ENCODE measurements at places on chromosomes 4 and X.

- no peak for DNase-seq
Measured at GRCh38 chr4:3074846-3075651, 568 bp downstream of the HTT start.

- no peak for DNase-seq
Measured at GRCh38 chr4:122959441-122959840, 37.0 kb upstream of the NUDT6 start.

DNA sequence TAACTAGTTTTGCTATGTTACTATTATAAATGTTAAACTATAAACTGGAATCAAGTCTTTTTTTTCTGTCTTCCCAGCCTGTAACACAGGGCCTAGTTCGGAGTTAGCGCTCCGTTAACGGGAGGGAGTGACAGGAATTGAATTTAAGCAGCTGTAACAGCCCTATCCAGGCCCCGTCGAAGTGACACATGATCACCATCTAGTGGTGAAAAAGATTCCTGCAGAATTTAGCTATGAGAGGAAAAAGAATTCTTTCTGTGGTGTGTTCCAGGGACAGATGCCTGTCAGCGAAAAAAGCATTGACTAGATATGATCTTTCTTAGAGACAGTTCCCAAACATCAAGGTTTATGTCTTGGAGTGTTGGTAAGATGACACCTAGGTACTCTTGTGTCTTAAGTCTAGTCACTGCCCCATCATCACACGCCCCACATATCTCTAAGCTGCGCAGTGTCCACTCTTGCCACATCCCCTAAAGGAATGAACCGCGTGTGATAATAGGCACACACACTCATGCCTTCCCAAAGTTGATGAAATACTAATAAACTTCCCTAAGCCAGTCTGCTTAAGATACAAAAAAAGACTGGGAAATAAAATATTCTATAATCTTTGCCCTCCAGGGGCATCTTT is 2.1 kb downstream of the GAB3 start:
- DNase-seq: no peak

DNA sequence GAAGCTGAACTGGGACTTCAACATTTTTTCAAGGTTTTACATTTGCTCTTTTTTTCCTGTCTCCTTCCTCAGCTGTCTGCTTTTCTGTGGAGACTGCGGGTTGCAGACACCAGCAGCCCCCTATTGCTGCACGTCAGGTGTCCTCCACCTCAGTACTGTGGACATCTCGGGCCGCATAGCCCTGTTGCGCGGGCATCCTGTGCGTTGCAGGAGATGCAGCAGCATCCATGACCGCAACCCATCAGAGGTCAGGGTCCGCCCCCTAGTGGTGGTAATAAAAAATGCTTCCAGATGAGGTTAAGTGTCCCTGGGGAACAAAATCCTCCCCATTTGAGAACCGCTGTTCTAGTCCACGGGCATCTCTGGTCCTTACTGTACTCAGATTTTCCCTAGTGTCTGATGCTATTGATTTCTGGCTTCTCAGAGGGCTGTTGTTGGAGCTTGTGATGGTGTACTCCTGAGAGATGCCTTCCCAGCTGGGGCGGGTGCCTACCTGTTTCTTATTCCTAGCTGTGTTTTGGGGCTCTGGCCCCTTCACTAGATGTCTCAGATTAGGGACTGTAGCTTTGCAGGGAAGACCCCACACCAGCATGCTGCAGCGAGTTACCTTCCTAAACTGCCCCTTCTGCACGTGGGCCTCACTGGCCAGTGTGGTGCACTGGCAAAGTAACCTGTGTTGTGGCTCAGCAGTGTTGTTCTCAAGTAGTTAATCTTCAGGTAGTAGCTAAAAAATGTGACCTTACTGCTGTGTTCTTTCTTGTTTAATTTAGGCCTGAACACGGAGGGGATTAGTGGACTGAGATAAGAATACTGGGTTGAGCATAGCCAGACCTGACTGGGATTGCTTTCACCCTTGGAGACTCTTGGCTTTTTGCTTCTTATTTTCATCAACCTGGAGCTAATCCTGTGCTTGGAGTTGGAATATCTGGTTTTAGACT is 28.2 kb downstream of the NSD2 start:
- peak; percentile 50 for DNase-seq

GRCh38 chr4:63728480-63729177 is 680.6 kb downstream of the TECRL start:
- no peak for DNase-seq

- no peak for DNase-seq
Measured at GRCh38 chr4:95742872-95743271, 97.0 kb upstream of the PDHA2 start.

DNA sequence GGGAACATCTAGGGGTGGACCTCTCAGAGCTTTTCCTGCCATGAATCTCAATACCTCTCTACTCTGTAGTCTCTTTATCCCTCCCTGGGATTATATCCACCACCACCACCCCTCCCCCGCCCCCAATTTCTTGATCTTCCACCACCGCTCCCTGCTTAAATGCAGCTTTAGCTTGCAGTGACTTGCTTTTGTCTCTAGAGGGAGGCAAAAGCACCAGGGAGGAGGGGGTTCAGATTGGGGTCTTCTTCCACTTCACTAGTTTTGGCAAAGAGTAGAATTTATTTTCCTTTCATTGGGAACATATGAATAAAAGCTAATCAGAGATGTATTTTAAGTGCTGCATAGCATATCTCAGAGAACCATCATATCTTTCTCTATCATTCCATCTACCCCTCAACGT is 5.5 kb downstream of the ARHGAP36 start:
- no peak for DNase-seq

DNA sequence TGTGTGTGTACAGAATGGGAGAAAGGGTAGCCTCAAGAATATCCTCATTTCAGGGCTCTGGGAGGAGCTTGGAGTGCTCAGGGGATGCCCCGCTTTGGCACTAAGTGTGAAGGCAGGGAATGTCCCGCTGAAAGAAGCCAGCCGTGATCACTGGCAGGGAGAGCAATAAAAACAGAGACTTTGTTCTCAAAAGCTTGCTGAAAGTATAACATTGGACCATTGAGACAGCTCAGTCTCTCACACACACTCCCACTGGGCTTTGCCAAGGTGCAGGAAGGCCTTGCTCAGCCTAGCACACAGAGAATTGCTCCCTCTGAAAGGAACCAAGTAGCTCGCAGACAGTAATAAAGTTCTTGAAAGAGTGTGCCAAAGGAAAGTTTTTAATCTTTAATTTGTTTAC is 143.8 kb upstream of the SLITRK2 start:
- no peak for DNase-seq

DNA sequence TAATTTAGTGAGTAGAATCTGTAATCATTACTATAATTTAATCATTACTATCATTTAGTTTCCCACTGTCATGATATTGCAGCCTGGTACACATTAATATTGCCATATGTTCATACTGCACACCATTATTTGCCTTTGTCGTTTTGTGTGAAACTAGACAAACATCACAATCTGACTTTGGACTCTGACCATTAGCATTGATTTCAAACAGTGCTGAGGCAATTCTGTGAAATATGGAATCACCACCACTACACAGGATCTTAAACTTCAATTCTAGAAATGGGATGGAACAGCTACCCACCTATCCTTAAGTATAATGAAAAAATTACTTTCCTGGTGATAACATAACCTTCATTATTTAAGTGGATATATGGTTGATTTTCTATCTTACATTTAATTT is 98.3 kb downstream of the SORBS2 start:
- no peak for DNase-seq

DNA sequence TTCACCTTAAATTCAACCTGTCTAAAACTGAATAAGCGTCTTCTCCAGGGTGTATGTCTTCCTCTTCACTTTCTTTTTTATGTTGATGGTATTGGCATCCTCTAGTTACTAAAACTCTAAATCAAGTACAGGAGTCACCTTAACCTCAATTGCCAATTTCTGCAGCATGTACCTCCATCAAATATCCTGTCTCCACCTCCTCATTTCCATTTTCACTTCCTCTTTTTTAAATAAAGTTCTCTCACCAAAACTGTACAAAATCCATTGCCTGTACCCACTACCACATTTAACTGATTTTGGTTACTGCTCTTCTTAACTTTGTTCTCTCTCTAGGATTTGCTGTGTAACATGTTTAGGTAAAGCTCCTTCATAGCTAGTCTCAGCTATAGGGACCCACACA is 9.2 kb upstream of the NPFFR2 start:
- DNase-seq: no peak

DNA sequence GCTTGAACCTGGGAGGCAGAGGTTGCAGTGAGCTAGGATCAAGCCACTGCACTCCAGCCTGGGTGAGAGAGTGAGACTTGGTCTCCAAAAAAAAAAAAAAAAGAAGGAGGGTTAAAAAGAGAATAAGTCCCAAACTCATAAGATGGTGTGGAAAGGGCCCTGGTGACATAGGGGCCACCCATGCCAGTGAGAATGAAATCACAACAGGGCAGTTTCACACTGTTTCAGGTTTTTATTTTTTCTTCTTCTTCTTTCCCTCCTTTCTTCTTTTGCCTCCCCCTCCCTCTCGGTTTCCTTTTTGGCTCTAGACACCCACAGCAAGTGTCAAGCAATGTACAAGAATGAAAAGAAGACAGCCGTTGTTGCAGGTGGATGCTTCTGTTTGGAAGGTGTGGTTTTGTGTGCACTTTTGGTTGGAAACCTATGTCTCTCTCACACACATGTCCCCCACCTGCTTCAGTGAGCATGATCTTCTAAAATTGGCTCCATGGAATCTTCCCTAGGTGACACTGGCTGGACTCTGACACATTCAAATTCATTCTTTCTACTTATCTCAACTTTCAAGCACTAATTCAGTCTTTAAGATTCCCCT is 14.4 kb upstream of the TLR8 start:
- peak; percentile 71 for DNase-seq

DNA sequence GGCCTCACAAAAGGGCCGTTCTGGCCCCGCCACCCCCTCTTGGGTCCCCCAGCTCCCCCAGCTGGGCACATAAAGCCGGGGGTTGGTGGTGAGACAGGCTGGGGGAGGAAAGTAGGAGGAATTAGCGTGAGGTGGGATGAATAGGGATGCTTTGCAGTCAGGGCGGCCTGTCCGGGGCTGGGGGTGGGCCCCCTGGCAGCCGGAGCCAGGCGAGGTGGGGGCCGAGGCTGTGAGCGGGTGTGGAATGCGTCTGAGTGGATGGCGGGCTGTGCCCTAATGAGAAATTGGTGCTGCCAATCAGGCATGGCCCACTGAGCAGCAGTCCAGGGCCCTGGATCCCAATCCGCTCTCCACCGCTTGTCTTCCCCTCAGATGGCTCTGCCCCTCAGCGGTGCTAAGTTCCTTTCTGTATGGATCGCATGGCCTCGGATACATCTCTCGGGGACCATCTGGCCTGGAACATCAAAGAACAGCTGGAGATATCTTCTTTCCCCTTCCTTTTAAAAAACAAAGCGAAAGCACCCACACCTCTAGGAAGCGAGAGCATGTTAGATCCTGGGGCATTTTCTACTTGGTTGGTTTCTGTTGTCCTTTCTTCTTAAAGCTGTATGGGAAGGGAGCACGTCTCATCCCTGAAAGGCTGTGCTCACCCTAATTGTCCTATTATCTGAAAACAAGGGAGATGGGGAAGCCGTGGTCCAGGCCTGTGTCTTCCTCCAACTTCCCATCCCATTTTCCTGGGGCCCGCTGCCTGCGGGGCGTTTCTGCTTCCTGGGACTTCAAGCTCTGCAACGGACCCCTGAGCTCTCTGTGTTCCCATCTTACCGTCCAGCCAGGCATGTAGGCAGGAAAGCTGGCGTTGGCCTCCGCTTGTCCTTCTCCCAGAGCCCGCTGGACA is 106.9 kb downstream of the SORCS2 start:
- no peak for DNase-seq

- no peak for DNase-seq
Measured at GRCh38 chr4:84500386-84501201, 1.5 kb upstream of the NKX6-1 start.

GRCh38 chr4:25658357-25658771 is 2.7 kb downstream of the SLC34A2 start:
- no peak for DNase-seq

GRCh38 chrX:129626026-129626425 is 28.7 kb downstream of the APLN start:
- no peak for DNase-seq

GRCh38 chrX:154097003-154097588 is 421 bp downstream of the MECP2 start:
- DNase-seq: no peak

DNA sequence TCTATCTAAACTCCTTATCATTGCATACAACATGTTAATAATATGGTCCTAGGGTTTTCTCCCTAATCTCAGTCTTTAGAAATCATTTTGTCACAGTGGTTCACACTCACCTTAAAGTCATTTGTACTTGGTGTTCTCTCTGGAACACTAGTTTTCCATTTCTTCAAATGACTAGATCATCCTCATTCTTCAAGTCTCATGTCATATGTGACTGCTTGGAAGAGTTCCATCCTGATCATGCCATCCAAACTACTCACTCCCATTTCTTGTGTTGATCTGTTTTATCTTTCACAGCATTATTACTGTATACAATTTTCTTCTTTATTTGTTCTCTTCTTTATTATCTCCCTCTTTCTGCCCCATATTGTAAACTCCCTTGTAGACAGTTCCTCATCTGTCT is 66.5 kb downstream of the HTR2C start:
- no peak for DNase-seq

DNA sequence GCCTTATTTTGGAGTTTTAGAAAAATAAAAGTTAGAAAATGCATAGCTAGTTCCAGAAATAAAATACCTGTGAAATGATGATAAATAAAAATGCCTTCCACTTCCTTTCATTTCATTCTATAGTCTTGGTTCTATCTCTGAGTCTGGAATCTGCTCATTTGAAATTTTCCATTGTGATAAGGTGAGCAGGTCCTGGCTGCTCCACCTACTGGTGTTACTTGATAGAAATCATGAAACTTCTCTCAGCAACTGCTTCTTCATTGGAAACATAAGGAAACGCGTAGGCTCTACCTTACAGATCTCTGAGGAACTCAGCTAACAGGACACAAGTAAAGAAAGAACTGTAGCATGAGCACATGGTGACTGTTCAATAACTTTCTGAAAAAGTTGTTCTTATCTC is 141.8 kb downstream of the DCHS2 start:
- DNase-seq: no peak

GRCh38 chr4:8533274-8533865 is 46.8 kb upstream of the GPR78 start:
- DNase-seq: peak; percentile 10

DNA sequence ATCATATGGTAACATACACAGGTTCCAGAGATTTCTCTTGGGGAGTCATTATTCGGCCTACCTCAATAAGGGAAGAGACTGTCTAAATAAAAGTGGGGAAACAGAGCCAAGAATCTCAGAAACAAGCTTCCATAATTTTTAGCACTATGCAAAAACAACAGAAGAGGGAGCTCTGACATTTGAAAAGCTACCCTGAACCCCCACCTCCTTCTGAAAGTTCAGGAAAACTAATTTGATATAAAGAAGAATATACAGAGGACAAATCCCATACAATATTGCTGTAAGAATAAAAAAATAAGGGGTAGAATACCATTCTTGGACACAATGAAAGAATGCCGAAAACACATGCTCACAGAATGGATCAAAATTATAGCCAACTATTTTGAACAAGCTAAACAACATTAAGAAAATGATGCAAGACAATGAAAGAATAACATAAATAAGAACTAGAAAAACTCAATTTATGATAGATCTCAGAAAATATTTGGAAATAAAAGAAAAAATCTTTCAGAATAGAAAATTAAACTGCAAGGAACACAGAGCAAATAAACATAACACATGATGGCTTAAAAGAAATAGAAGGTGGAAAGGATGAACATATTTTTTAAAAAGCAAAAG is 14.4 kb upstream of the ZNF41 start:
- no peak for DNase-seq

All from GM12864 (cell line).